ENCODE measurements at places on chromosomes 13 and 19.
A peak's percentile ranks its signal among the peaks of the same experiment; 100 is the strongest.

- no peak for DNase-seq
Observed at GRCh38 chr13:73656863-73657262, 477.3 kb downstream of the KLF12 start.

DNA sequence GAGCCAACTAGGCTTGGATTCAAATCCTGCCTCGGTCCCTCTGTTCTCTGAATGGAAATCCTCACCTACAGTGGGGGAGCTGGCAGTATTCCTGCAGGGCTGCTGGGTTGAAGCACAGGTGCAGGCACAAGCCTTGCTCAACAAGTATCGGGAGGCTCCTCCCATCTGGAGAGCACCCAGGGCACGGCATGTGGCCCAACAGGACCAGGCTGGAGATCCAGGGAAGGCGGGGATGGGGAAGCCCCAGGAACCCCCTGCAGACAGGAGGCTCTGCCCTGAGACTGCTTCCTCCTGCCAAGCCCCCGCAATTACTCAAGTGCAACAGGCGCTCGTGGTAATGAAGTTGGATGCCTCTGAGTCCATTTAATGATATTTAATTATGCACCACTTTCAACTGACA lies 128.0 kb upstream of the VSTM2B start:
- no peak for DNase-seq

DNA sequence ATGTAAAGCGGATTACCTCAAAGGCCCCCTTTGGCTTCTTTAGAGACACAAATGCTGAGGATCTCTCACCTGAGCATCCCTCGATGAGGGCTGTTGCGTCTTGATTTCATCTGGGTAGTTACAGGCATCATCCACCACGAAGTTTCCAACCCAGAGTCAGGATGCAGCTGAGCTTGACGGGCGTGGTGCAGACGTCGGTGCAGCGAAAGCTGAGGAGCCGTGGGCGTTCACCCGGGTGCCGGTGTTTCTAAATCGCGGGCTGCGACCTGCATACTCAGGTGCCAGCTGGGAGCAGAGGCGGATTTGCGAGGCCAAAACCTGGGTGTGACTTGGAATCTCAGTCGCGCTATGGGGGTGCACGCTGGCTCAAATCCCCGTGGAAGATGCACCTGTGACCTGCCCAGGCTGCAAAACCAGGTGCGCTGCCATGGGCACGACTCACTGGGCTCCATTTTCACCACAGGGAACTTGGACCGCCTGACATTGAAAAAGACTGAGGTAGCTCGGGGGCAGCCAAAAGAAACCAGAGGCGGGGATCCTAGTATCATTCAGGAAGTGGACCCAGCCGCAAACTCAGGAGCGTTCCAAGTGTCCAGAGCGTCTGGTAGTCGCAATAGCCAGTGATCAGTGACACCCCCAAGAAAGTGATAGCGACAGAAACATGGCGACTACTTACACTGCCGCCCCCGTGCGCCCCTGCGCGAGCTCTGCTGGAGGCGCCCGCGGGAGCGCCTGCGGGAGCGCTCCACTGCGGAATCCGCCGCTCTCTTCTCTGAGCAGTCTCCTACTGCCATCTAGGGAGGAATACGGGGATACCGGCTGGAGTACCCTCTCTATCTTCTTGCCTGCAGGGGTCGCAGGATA lies 36.4 kb upstream of the IGFL4 start:
- peak; percentile 81 for DNase-seq

GRCh38 chr19:535017-535835 lies 3.7 kb downstream of the CDC34 start:
- DNase-seq, result no peak

DNA sequence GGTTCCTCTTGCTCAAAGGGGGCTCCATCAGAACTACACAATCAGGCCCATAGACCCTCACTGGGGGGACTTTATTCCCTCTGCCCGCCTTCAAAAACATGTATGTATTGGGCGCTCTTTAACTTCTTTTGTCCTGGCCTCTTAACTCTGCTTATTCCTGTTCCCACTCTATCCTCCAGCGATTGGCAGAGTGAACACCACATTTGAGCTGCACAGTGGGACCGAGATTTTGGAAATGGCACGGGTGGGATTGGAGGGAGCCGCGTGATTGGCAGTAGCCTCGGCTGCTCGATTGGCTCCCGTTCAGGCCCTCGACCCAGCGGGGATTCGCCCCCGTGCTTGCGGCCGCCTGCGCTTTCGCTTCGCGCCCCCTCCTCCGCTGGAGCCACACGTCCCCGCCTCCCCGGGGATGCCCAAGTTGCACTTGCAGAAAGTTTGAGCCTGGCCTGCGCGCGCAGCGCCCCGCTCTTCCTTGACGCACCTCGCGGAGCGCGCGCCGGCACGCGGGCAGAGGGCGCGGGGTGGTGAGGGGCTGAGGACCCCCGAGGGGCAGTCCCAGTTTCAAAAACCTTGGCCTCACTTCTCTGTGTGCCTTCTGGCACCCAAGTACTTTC lies at the start of gene ZIC5:
ZIC5 (minus strand) TSS at position 192 of the 614 bp plus-strand sequence; CDS start at position 28, 164 bp downstream.
- DNase-seq, result no peak

DNA sequence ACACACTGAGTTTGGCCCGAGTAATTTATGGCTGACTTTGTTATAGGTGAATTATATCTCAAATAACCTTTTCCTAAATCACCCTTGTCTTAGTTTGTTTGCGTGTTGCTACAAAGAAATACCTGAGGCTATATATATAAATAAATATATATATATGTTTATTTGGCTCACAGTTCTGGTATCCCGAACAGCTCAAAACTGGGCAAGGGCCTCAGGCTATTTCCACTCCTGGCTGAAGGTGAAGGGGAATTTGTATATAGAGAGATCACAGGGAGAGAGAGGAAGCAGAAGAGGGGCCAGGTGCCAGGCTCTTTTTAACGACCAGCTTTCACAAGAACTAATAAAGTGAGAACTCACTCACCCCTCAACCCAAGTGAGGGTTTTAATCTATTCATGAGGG lies 159.9 kb upstream of the STARD13 start:
- no peak for DNase-seq

- DNase-seq, result no peak
Observed at GRCh38 chr19:16262618-16263017, 62.0 kb upstream of the KLF2 start.

- DNase-seq, result no peak
Observed at GRCh38 chr13:32121316-32121715, 89.7 kb downstream of the FRY start.

DNA sequence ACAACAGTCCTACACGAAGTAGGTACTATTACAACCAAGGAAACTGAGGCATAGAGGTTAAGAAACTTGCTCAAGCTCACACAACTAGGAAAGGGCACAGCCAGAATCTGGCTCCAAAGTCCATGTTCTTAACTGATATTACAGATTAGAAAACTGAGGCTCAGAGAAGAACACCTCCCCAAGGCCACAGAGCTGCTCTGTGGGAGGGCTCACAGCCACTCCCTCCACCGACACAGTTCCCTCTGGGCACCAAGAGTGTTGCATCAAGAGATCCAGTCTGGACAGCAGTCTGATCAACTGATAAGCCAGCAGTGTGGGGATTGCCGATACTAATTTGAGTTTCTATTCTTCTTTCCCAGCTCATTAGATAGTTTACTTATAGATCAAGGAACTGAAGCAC lies 29.5 kb downstream of the SLC15A1 start:
- no peak for DNase-seq

GRCh38 chr13:48214519-48215121 lies 18.4 kb upstream of the ITM2B start:
- DNase-seq, result no peak

DNA sequence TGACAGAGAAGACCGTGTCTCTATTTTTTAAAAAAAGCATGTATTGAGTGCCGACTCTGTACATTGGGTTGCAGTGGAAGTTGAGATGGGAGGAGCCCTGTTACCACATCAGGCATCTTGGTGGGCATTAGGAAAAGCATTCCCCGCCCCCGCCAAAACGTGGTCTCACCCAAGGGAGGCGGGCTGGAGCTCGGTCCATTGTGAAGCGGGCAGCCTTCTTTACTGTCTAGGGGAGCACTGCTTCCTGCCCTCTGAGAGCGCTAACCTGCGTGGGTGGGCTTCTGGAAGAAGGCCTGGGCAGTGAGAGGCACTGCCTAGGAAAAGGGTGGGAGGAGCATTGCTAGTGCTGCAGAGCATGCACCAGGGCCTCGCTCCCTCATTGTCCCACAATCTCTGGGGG lies 3.9 kb downstream of the NR1H2 start:
- no peak for DNase-seq

DNA sequence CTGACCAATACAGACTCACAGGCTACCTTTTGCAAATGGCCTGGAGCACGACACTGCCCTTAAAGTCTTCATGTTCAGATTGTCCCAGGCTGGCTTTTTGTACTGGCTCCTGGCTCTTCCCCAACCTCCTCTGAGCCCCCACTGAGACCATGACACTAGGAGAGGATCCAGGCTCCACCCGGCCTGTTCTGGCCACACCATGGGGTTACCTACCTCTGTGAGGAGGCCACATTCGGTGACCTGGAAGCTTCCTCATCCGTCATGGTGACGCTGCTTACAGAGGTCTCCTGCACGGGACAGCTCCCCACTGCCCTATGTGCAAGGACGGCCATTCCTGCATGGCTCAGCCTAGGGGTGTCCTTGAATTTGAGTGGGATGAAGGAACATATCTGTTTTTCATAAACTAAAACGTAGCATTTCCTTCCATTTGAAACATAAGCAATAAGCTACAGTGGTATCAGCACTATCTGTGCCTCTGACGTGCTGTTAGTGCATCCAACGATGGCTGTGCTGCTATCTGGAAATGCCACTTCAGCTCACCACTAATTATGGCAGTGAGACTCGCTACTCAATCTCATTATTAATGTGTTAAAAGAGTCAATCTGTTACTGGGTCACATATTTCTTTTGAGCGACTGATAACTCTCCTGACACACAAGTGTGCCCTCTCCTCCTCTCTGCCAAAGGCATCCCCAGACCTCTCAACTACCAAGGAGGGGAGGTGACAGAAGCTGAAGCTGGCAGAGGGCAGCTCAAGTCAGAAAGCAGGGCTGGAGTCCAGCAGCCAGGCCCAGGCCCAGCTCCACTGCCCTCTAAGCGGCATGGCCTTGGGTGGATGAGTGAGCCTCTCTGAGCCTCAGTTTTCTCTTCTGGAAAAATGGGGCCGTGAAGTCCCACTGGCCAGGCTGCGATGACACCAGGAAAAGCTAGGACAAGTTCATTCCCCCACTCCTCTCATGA lies 29.6 kb downstream of the ELL start:
- no peak for DNase-seq

DNA sequence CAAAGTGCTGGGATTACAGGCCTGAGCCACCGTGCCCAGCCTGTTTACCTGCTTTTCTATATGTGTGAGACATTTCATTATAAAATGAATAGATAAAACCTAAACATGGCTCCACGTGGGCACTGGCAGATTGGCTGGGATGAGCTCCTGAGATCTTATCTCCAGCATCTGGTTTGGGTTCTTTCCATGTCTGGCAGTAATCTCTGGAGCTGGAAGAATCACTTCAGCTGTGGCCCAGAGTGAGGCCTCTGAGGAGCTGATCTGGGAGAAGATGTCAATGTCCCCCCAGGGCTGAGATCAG lies 5.5 kb upstream of the SULT2A1 start:
- no peak for DNase-seq

- DNase-seq, result no peak
Observed at GRCh38 chr19:10769533-10770491, 51.9 kb downstream of the DNM2 start.

DNA sequence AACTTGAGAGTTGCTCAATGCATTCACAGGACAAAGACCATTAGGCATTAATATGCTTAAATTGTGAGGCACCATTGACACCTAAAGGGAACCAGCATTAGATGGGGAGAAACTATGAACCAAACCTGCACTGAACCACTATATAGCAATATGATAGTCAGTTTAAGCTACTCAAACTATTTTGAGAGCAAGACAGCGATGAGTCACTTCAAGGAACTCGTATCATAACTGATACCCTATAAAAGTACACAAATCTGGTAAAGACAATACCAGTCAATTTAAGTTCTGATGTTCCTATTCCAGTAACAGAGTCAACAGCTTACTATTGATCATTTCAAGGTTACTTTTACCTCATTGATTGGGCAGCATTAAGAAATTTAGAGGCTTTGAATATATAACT lies 151.3 kb upstream of the ATXN8OS start:
- no peak for DNase-seq

- peak; percentile 53 for DNase-seq
Observed at GRCh38 chr13:107205318-107206104, 637.6 kb upstream of the ARGLU1 start.

DNA sequence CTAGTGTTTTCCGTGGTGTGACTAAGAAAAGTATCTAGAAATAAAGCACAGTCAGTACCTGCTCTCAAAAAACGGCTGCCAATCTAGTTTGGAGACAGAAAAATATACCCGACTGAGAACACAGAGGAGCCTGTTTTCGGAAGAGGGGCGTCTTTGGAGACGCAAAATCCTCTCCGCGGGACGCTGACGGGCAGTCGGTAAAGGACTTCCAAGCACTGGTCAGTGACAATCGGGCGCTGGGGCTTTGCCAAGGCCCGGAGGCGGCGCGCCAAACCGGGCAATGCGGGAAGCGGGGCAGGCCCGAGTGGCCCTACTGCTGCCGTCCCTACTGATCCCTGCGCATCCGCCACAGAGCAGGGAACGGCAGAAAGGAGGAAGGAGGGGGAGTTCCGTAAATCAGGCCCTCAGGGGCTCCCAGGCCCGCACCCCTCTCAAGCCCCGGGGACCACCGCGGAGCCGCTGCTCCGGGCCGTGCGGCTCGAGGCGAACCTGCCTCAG lies 588 bp upstream of the DPY19L3 start:
- peak; percentile 42 for DNase-seq

DNA sequence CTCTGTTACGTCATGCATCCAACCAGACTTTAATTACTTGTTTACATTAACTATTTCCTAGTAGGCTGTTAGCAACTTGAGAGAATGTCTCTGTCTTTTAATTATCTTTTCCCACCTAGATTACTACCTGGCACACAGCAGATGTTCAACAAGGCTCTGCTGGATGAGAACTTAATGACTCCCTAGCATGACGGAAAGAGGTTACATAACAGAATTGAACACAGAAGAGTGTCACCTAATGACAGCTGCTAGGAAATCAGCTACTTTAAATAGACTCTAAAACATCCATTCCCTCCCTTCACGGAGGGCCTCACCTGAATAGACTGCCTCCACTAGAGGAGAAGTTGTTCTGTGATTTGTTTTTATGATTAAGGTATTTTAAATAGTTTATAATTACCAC lies 110.8 kb downstream of the TEX29 start:
- DNase-seq, result no peak

DNA sequence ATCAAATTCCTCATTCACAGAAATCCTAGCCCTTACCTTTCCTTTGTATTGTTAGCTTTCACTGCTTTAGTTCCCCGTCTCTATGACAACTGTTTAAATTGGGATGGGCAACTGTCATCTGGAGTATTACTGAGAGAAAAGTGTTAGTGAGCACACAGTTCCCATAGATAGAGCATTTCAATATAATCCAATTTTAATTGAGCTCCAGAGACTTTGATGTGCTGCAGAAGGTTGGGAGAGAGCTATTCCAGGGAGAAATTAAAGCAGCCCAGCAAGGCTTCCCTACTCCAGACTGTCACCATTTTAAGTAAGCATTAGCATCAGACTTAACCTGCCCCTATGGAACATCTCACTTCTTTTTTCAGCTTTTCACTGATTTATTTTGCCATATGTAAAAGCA lies 55.0 kb upstream of the MAB21L1 start:
- DNase-seq, result no peak

- DNase-seq, result no peak
Observed at GRCh38 chr13:41916173-41916954, 44.5 kb downstream of the VWA8 start.

Data from renal pelvis (tissue), 12 donors.